T47D (cell line): ENCODE measurements at places on chromosomes 1 and 21.

- DNase-seq: no peak
Observed at GRCh38 chr1:27936370-27936769, 1.6 kb downstream of the SMPDL3B start.

- DNase-seq: no peak
Observed at GRCh38 chr1:43199093-43199726, 27.1 kb downstream of the CFAP57 start.

DNA sequence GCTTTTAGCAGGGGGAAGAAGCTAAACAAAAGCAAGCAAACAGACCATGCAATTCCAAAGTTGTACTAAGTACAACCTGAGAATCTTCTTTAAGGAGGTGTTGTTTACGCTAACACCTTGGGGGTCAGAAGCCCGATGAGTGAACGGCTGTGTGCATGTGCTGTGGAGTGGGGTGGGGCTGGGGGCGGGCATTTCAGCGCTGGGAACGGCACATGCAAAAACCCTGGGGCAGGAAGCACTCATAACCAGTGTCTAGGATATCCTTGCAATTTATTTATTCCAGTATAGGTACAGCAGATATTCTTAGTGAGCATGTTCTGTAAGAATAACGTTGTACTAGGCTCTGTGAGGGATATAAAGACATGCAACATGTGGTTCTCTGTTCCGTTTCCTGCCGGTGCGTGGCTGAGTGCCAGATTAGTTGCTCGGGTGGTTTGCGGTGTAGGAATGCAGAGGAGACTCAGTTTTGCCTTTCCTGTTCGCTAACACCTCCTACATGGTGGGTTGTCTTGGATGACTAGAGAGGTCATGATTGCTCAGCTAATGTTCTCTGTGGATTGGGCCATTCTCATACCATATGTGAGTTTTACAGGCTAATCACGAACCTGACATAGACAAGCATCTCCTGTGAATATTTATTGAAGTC is 3.7 kb downstream of the FASLG start:
- peak; percentile 48 for DNase-seq

DNA sequence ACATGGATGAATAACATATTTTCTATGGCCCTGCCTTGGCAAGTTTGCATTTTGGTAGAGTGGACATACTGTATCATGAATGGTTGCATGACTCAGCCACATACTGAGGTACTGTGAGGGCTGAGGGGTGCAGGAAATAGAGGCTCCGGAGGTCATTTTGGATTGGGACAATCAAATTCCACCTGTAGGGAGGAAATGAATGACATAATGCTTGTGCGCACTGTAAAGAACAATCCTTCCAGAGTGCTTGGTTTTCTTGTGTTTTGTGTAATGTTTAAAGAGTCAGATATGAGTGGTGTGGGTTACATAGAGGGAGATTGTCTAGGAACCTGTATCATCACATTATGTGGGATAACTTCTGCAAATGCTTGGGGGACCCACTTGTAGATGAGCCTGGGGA is 329.9 kb upstream of the PROX1 start:
- no peak for DNase-seq

- DNase-seq: no peak
Observed at GRCh38 chr1:36248250-36248894, 24.1 kb downstream of the THRAP3 start.

DNA sequence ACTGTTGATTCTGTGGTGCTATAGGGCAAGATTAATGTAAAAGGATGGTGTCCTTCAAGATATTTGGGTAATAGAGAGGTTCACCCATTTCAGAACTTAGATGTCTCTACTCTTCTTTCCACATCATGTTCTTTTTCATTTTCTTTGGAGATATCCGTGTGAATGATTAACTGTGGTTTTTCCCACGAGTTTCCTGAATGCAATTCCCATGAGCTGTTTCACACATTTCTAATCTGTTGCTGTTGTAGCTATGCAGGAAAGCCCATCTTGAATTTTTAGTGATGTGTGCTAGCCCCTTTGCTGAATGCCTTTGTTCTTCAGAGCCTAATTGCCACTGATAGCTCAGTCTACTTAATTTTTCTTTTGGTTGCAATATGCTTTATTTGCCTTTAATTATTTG is 27.6 kb downstream of the SNX27 start:
- no peak for DNase-seq
